ENCODE measurements at places on chromosomes 4 and X.

- peak; percentile 26 for DNase-seq
Measured at GRCh38 chrX:55908661-55909212, 191.2 kb downstream of the RRAGB start.

GRCh38 chrX:10926404-10926803 is 184.7 kb upstream of the HCCS start:
- DNase-seq = no peak

DNA sequence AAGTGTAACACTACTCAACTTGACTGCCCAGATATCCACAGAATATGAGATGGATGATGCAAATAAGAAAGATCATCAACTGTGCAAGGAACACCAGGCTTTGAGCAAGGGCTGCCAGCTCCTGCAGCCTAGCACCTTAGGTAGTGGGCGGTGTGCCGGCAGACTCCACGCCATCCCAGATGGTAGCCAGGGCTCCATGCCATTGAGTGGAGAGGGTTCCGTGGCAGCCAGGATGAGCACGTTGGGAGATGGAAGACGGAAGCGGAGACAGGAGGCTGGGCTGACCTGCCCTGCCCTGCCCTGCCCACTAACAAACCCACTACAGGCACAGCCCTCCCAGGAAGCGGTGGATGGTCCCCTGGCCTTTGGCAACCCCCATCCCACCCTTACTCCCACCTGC is 51.9 kb downstream of the TMPRSS11F start:
- no peak for DNase-seq

- DNase-seq = no peak
Measured at GRCh38 chr4:155400893-155401292, 24.1 kb upstream of the MAP9 start.

- DNase-seq = no peak
Measured at GRCh38 chr4:41431276-41431675, 106.7 kb upstream of the LIMCH1 start.

- no peak for DNase-seq
Measured at GRCh38 chr4:41668024-41668423, 80.5 kb downstream of the PHOX2B start.

DNA sequence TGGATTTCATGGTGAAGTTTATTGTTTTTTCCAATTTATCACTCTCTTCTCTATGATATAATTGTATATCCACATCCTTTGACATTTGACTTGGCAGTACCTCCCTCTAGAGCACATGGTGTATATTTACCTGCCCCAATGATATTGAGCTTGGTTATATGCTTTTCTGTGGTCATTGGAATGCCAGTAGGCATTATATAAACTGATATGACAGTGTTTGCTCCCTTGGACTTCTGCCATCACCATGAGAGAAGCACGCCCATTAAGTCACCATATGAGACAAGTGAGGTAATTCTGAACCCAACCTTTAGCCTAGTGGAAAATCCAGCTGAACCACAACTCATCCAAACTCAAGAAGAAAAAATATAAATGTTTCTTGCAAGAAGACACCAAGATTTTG is 2761.5 kb downstream of the ARAP2 start:
- DNase-seq = no peak

DNA sequence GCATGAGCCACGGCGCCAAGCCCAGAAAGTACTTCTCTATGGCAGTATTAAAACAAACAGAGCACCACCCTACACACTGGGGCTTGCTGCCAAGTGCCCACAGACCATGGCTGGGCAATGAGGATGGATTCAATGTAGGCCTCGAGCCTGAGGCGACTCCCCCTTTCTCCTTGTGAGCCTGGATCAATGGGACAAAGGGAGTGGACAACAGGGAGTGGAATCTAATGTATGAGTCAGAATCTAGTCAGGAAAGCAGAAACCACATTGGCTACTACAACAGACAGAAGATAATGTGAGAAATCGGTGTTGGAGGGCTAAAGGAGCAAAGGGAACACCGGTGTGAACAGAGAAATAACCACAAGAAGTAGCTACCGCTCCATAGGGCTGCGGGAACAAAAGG is 37.7 kb upstream of the OCIAD2 start:
- no peak for DNase-seq

- peak; percentile 6 for DNase-seq
Measured at GRCh38 chrX:14420841-14421240, 108.5 kb upstream of the GLRA2 start.

- no peak for DNase-seq
Measured at GRCh38 chr4:66204534-66205247, 534.4 kb upstream of the EPHA5 start.

- no peak for DNase-seq
Measured at GRCh38 chrX:119389871-119390501, 9.2 kb upstream of the SLC25A43 start.

DNA sequence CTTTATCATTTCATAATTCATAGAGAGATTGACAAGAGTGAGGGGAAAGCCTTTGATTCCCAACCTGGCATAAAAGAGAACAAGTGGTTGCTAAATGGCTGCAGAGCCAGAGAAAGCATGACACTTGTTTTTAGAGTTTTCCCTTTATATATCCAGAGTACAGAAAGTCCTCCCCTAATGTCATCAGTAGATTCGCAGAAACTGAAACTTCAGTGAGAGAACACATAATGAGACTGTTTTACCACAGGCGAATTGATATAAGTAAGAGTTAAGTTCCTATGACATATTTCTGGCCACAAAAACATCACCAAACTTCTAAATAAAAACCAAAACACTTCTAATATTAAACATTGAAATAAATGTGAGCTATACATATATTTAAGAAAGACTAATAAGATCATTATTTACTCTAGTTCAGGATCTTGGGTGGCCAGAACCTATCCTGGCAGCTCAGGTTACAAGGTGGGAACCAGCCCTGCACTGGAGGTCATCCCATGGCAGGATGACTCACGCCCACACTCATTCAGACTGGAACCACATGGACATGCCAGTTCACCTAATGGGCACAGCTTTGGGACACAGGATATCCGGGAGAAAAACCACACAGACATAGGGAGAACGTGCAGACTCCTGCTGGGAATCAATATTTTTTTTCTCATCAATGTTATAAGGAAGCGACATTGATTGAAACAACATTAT is 35.5 kb downstream of the NWD2 start:
- no peak for DNase-seq

- no peak for DNase-seq
Measured at GRCh38 chrX:150482537-150483206, 85.7 kb upstream of the MTM1 start.

DNA sequence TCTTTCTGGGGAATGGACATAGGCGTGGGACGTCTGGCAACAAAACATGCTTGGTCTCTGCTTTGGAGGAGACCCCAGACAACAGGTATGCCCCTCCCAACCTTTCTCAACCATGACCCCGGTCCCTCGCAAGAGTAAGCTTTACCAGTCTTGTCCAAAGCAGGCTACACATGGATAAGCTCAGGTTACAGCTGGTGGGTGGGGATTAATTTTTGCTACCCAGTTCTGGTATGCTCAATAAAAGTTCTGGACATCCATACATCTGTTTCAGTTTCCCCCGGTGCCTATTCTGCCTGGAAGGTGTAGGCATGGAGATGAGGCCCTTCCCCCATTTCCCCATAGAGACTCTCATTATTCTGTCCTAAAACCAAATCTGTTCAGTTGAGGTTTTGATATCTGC is 54.5 kb upstream of the NOCT start:
- DNase-seq = no peak

DNA sequence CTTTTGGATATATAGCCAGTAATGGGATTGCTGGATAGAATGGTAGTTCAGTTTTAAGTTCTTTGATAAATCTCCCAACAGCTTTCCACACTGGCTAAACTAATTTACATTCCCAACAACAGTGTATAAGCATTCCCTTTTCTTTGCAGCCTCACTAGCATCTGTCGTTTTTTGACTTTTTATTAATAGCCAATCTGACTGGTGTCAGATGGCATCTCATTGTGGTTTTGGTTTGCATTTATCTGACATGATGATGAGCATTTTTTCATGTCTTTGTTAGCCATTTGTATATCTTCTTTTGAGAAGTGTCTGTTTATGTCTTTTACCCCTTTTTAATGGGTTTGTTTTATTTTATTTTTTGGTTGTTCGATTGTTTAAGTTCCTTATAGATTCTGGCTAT is 13.3 kb downstream of the UBQLN2 start:
- no peak for DNase-seq

GRCh38 chrX:19272452-19272851 is 71.3 kb upstream of the PDHA1 start:
- DNase-seq = no peak

DNA sequence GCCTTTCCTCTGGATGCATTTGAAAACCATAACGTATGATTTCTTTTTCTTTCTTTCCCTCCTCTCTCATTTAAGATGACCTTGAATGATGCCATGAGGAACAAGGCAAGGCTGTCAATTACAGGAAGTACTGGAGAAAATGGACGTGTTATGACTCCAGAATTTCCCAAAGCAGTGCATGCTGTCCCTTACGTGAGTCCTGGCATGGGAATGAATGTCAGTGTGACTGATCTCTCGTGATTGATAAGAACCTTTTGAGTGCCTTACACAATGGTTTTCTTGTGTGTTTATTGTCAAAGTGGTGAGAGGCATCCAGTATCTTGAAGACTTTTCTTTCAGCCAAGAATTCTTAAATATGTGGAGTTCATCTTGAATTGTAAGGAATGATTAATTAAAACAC is 142.8 kb downstream of the GRIA2 start:
- no peak for DNase-seq

DNA sequence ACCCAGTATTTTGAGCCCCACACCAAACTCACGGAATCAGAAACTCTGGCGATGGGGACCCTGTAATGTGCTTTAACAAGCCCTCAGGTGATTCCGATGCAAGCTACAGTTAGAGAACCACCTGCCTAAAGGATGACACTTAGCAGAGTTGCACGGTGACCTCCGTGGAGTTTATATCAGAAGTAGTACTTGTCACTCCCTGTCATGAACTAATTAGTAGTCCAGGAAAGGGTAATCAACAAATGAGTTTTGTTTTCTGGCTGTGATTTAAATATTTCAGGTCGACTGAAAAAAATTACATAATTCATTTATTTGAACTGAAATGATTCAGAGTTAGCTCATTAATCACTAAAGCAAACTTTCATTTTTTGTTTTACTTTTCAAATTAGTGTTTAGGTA is 56.4 kb downstream of the TMA16 start:
- no peak for DNase-seq

- no peak for DNase-seq
Measured at GRCh38 chr4:92714640-92715039, 410.9 kb downstream of the GRID2 start.

- DNase-seq = no peak
Measured at GRCh38 chr4:123526511-123526910, 129.9 kb downstream of the SPRY1 start.

GRCh38 chr4:17823871-17824669 is 13.3 kb downstream of the NCAPG start:
- DNase-seq = no peak

- no peak for DNase-seq
Measured at GRCh38 chr4:182893047-182893446, 24.1 kb downstream of the DCTD start.

GRCh38 chrX:81208916-81209315 is 7.0 kb downstream of the SH3BGRL start:
- no peak for DNase-seq

DNA sequence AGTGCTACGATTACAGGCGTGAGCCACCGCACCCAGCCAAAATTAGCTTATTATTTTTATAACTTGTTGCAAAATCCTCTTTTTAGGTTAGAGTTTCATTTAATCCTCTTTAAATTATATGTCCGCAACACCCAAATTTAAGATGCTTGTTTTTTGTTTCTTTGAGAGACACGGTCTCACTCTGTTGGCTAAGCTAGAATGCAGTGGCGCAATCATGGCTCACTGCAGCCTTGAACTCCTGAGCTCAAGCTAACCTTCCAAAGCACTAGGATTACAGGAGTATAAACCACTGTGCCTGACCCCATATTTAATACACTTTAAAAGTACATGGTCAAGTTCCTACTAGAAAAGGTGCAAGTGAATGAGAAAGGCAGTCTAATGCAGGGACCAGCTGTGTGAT is 2.2 kb downstream of the RBBP7 start:
- no peak for DNase-seq

- no peak for DNase-seq
Measured at GRCh38 chr4:87589531-87589930, 18.8 kb upstream of the DSPP start.

DNA sequence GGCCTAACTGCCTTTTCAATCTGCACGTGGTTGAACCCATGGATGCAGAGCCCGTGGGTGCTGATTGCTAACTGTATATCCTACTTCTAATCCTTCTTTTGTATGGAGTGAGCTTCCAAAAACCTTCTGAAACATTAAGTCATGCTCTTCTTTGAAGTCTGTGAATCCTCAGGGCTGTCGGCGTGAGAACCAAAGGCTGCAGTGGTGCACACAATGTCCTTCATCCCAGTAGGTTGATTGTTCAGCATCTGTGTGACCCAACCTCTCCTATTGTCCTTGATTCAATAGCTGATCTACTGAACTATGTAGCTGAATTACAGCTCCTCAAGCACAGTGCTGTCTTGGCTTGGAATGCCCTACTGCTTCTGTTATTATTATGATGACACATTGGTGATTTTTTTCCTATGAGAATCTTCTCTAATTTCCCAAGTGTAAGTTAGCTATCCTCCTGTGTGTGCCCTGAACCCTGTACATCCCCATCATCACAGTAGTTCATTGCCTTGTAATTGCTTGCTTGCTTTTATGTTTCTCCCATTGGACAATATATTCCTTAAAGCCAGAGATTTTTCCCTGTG is 294.6 kb downstream of the TRIML1 start:
- no peak for DNase-seq

DNA sequence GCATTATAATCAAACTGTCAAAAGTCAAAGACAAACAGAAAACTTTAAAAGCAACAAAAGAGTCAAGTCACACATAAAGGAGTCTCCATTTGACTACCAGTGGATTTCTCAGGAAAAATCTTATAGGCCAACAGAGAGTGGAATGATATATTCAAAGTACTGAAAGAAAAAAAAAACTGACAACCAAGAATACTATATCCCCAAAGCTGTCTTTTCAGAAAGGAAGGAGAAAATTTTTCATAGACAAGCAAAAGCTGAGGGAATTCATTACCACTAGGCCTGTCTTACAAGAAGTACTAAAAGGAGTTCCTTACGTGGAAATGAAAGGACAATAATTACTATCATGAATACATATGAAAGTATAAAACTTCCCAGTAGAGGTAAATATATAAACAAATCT is 39.0 kb downstream of the SLC10A7 start:
- no peak for DNase-seq

- no peak for DNase-seq
Measured at GRCh38 chr4:130210864-130211263, 1114.9 kb downstream of the C4orf33 start.

- DNase-seq = no peak
Measured at GRCh38 chr4:173878701-173879100, 348.7 kb upstream of the HAND2 start.

DNA sequence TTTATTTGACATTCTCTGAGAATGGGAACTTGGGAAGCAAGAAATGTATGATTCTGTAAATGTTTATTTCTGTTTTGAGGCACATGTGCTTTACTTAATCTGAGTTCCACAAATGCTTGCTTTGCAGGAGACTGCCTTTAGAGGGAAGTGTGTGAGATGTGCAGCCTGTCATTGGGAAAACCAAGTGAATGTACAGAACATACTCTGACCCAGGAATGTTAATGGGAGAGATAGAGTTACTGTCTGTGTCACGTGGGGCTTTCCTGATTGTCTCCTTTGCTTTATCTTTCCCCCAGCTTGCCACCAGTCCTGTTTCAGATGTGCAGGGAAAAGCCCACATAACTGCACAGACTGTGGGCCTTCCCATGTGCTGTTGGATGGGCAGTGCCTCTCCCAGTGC is 218.6 kb upstream of the ANXA3 start:
- DNase-seq = peak; percentile 35

- no peak for DNase-seq
Measured at GRCh38 chr4:25575611-25576010, 80.0 kb upstream of the SLC34A2 start.
